ENCODE measurements at places on chromosomes 11 and 22.

DNA sequence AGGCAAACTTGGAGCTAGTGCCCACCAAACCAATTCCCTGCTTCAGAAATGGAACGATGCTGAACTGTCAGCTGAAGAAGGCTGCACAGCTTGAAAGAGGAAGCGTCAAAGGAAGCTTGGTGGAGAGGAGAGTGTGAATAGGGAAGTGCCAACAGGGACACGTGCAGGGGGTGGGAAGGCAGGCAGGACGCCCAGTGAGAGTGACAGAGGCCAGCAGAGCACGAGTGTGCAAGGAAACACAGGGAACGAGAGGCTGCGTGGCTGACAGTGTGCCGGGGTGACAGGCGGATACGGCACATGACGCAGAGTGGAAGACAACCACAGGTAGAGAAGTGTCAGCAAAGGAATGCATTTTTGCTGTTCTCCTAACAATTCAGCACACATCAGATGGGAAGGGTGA is 196.4 kb downstream of the LARGE1 start:
- no peak for DNase-seq

- DNase-seq = no peak
These were observed 30.3 kb downstream of the IGF2 start for GRCh38 chr11:2108675-2109491.

GRCh38 chr22:29148036-29148435 is 57.7 kb upstream of the EMID1 start:
- no peak for DNase-seq

- DNase-seq = no peak
These were observed 31.9 kb downstream of the ASCC2 start for GRCh38 chr22:29806196-29806595.

DNA sequence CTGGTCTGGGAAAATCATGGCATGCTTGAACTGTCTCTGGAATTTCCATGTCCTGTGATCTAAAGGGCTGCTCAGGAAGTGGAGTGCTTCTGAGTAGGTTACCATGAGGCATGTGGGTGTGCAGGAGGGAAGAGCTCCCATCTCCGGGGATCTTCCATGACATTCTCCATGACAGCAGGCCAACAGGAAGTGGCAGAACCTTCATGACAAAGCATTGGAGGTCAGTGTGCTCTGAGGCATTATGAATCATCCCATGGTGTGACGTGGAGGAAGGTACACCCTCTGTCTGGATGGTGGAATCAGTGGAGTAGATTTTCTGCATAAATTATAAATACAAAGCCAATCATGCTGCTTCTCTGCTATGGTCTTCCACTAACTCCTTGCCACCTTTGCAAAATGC is 139.6 kb upstream of the E2F8 start:
- peak; percentile 29 for DNase-seq

- no peak for DNase-seq
These were observed 41.4 kb upstream of the SMIM38 start for GRCh38 chr11:69114362-69114761.
